Hematopoietic multipotent progenitor cell treated with erythropoietin and hydrocortisone succinate and interleukin-3 and kit ligand, for 6 days (in vitro differentiated cells): ENCODE measurements at places on chromosomes 4 and X.

GRCh38 chrX:18353931-18354368 is 538 bp downstream of the SCML2 start:
- no peak for DNase-seq

GRCh38 chr4:151604238-151604637 is 156.6 kb downstream of the GATB start:
- DNase-seq, result peak; percentile 30

GRCh38 chr4:74190919-74191397 is 33.0 kb downstream of the MTHFD2L start:
- no peak for DNase-seq

GRCh38 chr4:112668131-112668530 is 31.2 kb downstream of the LARP7 start:
- no peak for DNase-seq

- DNase-seq, result no peak
Measured at GRCh38 chr4:139191373-139191772, 14.4 kb upstream of the ELF2 start.

DNA sequence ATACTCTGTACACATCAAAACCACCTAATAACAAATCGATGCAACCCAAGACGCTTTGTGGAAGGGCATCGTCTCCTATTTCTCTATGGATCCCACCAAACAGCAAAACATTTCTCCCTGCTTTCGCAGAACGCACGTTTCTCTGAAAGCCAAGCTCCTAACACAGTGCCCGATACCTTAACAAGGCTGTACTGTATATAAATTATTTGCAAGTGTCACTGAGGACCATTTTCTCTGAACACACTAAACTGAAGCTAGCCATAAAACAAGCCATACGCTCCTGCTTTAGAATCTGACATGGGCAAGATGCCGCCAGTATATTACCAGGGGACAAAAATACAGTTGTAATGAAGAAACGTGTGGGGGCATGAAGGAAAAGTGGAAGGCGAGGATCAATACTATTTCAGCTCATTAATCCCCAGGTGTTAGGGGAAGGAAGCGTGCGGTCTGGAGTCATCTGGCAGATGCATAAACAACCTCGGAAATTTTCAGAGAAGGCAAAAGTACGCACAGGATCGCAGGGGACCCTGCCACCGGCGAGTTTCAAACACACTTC is 703 bp downstream of the KCNIP4 start:
- DNase-seq, result no peak

DNA sequence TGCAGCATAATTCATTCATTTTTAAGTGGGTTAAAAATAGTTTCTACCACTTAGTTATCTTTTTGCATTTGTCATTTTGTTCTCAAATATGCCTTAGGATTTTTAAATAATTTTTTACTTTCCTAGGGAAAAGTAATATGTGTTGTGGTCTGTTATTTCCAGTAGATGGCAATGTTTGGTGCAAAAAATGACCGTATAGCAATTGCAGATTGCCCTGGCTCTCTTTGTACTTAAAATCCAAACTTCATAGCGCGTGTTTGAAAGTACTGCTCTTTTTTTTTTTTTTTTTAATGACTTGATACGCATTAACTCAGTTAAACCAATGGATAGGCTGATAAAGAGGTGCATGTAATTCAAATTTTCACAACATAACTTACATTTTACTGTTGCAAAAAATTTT is 74.4 kb upstream of the RBMX start:
- DNase-seq, result peak; percentile 61

DNA sequence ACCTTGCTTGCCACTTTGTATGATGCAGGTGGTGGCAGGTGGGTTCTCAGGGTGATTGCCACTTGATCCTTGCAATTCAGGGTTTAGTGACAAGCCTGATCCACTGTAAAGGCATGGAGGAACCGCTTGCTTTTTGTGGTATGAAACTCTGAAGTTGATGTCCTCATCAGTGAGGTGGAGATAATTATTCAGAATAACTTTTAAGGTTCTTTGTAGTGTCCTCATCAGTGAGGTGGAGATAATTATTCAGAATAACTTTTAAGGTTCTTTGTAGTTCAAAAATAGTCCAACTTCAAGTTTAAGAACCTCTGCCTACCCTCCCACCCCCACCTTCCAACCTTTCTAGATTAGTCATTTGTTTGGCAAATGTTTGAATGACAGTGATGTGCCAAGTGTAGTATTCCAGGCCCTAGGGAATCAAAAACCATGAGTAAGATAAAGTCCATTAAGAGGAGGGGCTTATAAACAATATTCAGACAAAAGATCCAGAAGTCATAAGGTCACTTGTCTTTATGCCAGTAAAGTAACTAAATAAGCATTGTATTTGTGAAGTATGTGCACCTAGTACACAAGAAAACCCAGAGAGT is 51.2 kb downstream of the DCUN1D4 start:
- DNase-seq, result no peak

GRCh38 chrX:31298916-31299315 is 227.1 kb upstream of the FTHL17 start:
- no peak for DNase-seq

DNA sequence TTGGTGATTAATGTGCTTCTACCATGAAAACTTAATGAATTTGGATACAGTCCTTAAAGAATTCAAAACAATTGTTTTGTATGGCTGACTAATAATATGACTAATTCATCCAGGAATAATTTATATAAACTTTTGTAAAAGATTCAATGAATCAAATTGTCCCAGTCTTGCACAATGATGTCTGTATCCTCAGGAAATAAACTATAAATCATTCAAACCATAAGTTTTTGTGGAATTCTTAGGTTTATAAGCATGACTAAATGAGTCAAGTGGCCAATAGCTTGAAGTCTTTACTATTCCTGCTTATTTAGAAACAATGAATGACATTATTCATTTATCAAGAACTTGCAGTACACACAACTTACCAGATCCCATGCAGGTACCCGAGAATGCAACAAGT is 935.0 kb upstream of the INTU start:
- DNase-seq, result no peak

DNA sequence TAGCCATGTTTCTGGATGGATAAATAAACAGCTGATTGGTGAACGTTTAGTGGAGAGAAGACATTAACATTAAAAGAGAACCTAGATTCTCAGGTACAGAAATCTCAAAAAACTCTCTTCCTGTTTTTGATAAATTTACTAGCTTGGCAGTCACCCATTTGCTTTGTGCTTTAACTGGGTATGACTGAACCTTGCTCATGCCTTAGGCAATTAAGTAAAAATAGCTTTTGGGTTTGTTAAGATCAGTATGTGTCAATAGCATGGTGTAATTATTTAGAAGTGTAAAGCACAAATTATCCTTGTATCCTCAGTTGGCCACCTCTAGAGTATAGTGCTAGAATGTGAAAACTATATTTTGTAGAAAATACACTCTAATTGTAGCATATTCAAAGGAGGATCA is 200.0 kb downstream of the CFAP299 start:
- no peak for DNase-seq

- no peak for DNase-seq
Measured at GRCh38 chrX:48461830-48462229, 8.2 kb downstream of the SLC38A5 start.

GRCh38 chr4:91914176-91914804 is 389.5 kb upstream of the GRID2 start:
- DNase-seq, result no peak

- no peak for DNase-seq
Measured at GRCh38 chrX:69379412-69379811, 124.7 kb upstream of the NALF2 start.

- DNase-seq, result no peak
Measured at GRCh38 chr4:85938062-85938461, 421.8 kb downstream of the MAPK10 start.

GRCh38 chr4:100929758-100930157 is 411.9 kb upstream of the EMCN start:
- DNase-seq, result no peak

DNA sequence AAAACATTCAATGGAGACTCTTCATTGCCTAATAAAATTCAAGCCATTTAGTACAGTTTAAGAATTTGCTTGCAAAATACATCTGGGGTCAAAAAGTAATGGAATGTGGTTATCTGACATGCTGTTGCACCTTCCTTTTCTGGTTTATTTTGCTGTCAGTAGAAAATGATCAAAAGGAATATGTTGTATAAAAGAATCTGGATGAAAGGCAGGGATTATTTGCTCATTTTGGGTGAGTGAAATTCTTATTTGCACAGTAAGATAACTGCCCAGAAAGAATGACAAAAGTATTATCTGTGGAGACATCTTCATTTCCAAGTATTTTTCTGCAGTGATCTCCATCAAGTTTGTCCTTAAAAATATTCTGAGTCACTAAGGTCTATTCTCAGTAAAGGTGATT is 30.4 kb downstream of the BOD1L1 start:
- no peak for DNase-seq

DNA sequence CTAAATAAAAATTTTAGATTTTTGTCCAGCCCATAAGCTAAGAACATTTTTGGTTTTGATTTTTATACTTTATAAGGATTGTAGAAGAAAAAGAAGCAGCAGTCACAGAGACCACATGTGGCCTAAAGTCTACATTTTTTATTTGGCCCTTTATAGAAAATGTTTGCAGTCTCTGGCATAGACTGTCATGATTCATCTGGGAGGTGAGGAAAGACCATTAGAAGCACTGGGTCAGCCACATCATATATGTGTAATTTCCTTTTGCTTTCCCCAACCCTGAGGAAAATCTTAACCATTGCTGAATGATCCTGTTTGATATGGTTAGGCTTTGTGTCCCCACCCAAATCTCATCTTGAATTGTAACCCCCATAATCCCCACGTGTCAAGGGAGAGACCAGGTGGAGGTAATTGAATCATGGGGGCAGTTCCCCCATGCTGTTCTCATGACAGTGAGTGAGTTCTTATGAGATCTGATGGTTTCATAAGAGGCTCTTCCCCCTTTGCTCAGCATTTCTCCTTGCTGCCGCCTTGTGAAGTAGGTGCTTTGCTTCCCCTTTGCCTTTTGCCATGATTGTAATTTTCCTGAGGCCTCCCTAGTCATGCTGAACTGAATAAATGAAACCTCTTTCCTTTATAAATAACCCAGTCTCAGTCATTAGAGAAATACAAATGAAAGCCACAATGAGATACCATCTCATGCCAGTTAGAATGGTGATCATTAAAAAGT is 12.1 kb upstream of the COPS4 start:
- no peak for DNase-seq
